Fibroblast of gingiva (primary cell): ENCODE measurements at places on chromosomes 4 and X.

DNA sequence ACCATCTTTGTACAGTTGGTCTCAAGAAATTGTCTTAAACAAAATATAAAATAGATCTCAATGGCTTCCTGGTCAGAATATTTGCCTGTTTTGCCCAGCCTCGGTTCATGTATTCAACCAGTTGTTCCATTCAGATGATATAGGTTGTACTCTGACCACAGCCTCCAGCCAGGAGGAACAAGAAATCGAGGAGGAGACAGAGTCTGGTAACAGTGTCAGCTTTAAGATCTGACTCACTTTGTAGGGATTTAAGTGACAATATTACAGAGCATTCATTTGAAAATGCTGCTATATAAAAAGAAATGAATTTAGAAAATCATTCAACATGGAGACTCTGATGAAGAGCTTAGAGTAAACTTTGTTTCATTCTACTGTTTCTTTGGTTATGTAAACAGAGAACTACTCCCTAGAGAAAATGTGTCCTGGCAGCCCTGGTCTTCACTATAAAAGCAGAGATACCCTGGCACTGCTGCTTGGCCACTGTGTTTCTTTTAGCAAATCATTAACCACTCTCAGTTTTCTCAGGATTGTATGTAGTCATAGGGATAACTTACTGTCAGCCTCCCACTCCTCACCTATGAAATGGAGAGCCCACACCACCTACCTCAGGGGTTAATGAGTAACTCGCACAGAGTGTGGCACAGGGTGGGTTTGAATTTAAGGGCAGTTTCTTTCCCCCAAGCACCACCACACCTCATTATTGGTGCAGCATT is 53.5 kb downstream of the PAGE2 start:
- DNase-seq, result no peak

DNA sequence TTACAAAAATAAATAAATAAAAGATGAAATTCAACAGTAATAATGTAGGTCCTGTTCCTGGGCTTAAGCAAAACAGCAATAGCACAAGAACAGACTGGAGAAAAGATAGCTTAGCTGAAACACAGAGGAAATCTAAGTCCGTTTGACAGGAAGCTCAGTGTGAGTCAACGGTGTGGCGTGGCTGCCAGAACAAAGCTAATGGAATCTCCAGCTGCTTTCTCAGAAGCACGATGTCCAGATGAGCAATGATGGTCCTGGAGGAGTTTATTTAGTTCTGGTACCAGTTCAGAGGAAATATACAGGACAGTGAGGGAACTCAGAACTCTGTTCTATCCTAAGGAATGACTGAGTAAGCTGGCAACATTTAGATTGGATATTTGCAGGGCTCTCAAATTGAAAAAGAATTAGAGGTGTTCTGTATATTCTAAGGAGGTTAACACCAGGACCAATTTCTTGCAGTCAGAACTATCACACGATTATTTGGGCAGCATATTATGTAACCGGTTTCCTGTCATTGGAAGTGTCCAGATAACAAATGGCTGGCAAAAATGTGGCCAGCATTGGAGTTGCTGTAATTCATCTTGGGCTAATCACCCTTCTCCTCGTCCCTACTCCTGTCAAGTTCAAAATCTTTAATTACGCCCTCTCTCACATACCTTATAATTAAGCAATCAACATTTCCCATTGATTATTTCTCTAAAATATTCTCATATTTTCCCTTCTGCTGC is 12.7 kb downstream of the GAB3 start:
- DNase-seq, result peak; percentile 75

DNA sequence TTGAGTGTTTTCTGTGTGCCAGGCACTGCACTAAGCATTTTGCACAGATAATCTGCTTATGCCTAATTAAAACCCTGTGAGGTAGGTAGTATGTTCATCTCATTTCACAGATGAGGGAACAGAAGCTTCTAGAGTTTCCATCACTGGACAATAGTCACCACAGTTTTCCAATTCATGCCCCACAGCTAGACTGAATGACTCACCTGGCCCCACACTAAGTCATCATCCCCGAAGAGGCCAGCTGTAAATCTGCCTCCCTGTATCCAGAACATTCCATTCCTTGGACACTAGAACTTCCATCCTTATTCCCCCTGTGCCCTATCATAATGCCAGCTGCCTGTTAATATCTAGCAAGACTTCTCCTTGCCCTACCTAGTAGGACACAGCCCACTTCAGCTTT is 40.9 kb upstream of the NYX start:
- no peak for DNase-seq

- DNase-seq, result no peak
Observed at GRCh38 chr4:6416518-6417286, 55.7 kb downstream of the PPP2R2C start.

- no peak for DNase-seq
Observed at GRCh38 chrX:32867781-32868523, 343.4 kb downstream of the DMD start.

GRCh38 chr4:15117270-15117946 is 115.1 kb downstream of the CPEB2 start:
- no peak for DNase-seq

DNA sequence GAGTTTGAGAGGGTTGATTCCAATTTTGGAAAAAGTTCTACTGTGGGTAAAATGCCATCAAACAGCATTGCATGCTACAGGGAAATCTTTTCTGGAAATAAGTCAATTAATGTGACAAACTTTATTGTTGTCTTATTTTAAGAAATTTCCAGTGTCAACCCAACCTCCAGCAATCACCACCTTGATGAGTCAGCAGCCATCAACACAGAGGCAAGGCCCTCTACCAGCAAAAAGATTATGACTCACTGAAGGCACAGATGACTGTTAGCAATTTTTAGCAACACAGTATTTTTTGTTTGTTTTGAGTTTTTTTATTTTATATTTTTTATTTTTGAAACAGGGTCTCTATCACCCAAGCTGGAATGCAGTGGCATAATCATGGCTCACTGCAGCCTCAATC is 165.4 kb upstream of the C1QTNF7 start:
- no peak for DNase-seq

GRCh38 chr4:40241941-40242340 is 45.1 kb downstream of the RHOH start:
- no peak for DNase-seq

GRCh38 chr4:61533140-61533539 is 333.0 kb downstream of the ADGRL3 start:
- DNase-seq, result no peak

DNA sequence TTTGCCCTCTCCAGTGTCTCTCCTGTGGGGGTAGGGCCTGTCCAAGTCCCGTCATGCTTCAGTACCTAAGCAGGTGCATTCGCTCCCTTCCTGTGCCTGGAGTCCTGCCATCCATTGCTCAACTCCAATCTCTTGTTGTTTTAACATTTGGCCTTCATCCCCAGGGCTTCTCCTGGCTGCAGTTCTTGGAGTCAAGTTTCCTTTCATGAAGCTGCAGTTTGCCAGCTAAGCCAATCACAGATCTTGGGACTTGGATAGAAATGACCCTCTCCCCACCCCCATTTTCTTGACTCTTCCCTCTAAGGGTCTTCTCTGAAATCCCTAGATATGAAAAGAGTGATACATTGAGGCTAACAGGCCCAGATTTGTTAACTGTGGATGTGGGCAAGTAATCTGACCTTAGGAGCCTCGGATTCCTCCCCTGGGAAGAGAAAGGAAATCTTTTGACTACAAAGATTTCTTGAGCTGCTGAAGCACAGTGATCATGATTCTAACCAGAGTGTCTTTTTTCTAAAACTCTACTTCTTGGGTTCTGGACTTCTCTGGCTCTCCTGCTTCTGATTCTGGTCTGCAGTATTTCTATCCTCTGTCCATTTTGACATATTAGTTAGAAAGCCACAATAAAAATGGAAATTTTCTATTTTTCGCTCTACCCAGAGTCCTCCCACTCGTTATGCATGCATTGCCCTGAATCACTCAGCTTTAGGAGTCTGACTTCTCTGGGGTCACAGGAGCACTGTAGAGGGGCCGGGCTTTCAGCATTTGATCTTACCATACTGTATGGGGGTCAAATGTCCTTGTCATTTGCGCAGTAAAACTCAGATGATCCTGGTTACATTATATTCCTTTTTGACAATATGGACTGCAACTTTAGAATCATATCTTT is 61.0 kb downstream of the CHRNA9 start:
- DNase-seq, result peak; percentile 42

DNA sequence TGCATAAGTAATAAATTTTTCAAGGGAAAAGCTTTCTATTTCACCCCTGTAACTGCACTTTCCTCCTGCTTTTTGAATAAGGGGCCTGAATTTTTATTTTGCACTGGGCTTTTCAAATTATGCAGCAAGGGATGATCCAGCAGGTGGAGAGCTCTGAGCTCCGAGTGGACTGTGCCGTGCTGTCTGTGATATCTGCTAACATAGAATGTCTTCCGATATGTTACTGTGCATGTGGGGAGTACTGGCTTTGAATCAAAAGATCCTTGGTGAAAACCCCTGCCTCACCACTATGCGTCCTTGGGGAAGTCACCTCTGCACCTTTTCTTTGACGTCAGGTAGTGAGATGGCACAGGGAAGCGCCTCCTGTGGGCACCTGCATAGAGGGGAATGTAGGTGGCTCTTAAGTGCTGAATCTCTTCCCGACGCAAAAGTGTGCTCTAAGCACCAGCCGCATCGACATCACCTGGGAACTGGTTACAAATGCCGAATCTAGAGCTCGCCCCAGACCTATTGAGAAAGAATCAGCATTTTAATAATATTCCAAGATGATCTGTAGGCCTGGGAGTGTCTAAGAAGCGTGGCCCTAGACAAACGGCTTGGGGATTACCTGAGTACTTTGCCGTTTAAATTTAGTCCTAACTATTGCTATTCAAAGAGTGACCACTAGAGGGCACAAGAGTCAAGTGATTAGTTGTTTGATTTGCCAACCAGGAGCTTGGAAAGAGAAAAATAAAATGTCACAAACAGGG is 19.2 kb upstream of the WFS1 start:
- peak; percentile 27 for DNase-seq

DNA sequence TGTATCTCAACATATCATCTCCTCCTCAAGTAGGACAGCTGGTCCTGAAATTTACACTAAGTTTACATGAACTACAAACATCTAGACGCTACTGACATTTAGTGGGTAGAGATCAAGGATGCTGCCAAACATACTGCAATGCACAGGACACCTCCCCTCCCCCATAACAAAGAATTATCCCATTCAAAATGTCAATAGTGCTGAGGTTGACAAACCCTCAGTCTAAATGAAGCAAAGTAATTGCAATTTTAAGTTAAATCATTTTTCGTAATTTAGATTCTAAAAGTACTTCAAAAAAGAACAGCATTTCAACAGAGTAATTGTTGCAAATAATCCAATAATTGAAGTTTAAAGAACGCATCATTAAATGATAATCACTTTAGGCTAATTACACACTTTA is 1.2 kb downstream of the PRMT9 start:
- DNase-seq, result no peak

DNA sequence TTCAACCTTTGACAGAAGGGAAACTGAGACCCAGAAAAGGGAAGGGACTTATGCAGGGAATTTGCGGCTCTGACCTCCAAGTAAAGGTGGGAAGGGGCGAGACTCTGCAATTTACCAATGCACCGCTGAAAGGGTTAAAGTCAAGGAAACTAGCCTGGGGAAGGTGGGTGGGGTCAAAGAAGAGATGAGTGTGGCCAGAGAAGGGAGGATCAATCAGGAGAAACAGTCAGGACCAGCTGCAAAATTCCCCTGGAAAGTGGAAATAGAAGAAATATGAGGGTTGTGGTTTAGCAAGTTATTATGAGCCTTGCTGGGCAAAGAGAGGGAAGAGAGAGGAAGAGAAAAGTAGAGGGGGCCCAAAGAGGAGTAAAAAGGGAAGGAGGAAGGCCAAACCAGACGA is 30.5 kb downstream of the STARD8 start:
- no peak for DNase-seq

DNA sequence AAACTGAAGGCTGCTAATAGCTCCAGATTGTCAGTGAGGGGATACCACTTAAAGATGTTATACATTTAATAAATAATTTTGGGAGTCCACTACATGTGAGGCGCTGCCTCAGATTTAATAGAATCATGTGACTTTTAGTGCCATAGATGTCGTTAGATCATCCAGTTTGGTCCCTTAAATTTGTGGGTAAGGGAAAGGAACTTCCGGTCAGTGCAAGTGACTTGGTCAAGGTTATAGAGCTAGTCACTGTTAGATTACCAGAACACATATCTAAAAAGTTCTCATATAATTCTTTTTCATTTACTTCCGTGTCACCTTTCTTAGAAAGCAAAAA is 529 bp upstream of the UBA6 start:
- no peak for DNase-seq

GRCh38 chrX:46567388-46567787 is 6.2 kb upstream of the CHST7 start:
- DNase-seq, result no peak

GRCh38 chr4:74320559-74321118 is 12.4 kb downstream of the EPGN start:
- peak; percentile 54 for DNase-seq

DNA sequence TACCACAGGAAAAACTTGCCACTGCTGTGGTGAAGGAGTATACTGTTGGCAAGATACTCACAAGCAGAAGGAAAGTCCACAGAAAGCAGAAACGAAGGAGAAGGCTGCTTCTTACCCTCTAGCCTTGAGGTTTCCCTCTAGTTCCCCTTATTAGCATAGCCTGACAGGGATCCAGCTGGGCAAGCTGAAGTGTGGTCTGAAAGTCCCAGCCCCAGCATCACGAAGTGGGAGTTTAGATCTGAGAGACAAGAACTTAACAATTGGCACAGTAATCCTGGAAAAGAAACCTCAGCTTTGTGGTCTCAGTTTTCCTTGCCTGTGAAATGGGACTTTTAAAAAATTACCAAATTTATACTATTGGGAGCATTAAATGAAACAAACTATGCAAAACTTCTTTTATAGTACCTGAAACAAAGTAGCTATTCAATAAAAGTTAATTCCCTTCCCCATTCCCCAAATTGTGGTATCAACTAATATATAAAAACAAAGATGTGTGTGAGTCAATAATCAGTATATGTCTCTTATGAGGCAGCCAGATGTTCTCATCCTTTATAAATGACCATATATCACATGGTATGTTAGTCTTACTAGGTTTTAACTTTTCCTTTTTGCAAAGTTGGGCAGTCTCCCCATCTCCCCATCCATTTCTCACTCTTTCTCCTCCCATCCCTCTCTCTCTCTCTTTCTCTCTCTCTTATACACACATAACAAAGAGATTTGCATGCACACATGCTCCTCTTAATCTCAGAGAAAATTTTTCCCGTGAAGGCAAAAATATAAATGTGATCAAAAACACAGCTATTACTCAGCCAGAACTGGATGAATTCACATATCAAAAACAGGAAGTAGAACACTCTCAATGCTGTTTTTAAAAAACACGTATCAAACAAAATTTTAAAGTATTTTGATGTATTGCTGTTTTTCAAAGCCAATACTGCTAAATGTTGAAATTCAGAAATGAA is 57.8 kb downstream of the SCFD2 start:
- peak; percentile 26 for DNase-seq

DNA sequence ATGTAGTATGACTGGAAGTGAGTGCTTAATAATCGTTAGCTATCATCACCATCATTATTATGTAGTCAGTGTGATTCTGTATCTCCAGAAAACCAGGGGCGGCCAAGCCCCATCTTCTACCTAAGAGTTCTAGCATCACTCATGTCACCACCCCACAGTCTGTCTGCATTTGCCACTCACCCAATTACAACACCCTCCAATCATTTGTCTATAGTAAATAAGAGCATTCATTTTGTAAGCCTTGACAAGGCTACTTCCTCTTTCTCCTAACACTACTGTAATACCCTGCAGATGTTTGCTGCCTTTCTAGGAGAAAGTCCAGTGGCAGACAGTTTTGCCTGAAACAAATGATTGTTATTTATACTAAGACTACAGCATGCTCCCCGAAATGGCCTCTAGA is 15.8 kb upstream of the IL21 start:
- no peak for DNase-seq

GRCh38 chr4:81359207-81359606 is 112.5 kb downstream of the RASGEF1B start:
- peak; percentile 19 for DNase-seq

GRCh38 chrX:100208076-100208475 is 202.0 kb downstream of the PCDH19 start:
- DNase-seq, result no peak
